Stimulated activated CD4-positive, alpha-beta T cell treated with anti-CD3 and anti-CD28 coated beads, Interleukin-12 subunit alpha, Interleukin-12 subunit beta, amount 100 ng/mL, for 48 hours (primary cell): ENCODE measurements at places on chromosomes 3 and 15.
A peak's percentile ranks its signal among the peaks of the same experiment; 100 is the strongest.

- DNase-seq: no peak
Observed at GRCh38 chr3:70982700-70983140, 600.8 kb downstream of the FOXP1 start.

GRCh38 chr15:34116620-34117019 is 14.7 kb downstream of the PGBD4 start:
- no peak for DNase-seq

DNA sequence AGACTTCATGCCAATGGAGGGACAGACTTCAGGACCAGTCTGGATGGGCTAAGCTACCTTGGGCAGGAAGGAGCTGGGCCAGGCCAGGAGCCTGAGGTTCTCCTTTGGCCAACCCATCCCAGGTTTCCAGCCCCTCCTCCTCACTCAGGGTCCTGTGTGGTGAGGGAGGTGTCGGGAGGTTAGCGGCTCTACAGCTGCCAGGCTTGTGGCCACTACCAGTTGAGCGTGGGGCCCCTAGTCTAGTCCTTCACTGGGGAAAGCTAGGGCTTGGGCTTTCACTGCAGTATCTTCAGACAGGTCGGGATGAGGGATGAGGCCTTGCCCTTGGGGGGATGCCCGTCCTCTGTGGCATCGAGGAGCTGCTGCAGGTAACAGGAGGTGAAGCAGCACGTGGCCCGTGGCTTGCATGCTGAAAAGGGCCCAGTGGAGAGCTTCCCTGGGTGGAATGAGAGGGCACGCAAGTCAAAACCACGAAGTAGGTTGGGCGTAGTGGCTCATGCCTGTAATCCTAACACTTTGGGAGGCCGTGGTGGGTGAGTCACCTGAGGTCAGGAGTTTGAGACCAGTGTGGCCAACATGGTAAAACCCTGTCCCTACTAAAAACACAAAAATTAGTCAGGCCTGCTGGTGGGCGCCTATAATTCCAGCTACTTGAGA is 8.5 kb upstream of the FANCD2 start:
- peak; percentile 61 for DNase-seq

GRCh38 chr3:45760878-45761711 is 35.2 kb downstream of the SLC6A20 start:
- peak; percentile 14 for DNase-seq

- no peak for DNase-seq
Observed at GRCh38 chr3:46365041-46365440, 5.7 kb upstream of the CCR5 start.

DNA sequence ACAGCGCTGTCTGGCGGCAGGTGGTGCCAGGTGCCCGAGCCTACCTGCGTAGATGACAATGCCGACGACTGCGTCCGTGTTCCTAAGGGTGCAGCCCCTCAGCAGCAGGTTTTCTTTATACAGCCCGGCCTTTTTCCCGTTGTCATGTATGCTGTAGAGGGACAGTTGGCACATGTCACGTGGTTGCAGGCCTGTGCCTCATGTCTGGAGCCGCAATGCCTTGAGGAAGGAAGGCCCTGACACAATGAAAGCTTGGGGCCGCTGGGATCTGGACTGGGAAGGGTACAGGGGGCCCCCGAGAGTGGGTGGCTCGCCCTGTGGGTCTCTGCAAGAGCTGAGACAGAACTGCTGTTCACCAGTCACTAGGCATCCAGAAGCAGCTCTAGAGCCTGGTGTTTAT is 136.0 kb downstream of the ATP10A start:
- no peak for DNase-seq

DNA sequence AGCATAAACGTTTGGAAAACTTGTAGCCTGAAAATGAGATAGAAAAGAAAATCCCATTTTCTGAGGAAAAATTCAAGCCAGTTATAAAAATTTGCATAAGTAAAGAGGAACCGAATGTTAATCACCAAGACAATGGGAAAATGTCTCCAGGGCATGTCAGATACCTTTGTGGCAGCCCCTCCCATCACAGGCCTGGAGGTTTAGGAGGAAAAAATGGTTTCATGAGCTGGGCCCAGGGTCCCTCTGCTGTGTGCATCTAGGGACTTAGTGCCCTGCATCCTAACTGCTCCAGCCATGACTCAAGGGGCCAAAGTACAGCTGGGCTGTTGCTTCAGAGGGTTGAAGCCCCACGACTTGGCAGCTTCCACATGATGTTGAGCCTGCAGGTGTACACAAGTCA is 153.1 kb downstream of the TAFA4 start:
- no peak for DNase-seq

DNA sequence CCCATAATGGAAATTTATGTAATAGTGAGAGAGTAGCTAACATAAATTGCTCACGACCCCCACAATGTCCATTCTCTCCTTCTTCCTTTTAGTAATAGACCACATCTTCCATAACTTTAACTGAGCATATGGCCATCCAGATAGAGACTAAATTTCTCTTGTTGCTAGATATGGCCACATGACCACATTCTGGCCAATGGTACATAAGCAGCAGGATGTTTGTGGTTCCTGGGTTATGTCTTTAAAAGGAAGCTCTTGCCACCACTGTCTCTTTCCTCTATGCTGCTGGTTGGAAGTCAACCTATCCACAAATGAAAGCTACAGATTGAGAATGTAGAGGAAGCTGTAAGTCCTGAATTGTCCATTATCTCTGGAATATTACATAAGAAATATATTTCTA is 59.7 kb upstream of the NPHP3 start:
- no peak for DNase-seq

DNA sequence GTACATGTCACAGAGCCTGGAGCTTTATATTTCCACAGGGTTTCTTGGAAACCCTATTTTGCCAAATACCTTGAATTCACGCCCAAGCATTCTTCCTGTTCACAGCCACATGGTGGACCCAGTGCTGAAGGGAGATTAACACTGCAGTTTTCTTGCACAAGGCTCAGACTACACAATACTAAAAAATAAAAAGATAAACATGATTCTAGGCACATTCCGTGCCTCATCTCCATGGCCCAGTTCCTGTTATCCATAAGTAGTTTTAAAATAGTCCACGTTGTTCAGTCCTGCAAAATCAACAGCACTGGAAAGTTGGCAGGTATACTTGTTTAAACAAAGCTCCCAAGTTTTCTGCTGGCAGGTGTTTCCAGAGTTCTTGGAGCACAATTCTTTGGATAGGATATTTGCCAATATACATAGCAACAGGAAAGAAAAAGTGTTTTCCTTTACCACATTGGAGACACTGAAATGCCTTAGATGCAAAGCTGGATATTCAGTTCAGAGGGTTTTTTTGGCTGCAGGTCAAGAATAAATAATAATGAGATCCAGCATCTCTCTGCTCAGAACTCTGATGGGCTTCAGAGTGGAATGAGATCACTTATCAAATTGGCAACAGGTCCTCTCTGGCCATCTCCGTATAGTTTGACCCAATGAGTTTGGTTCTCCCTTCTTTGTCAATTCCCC is 88.1 kb upstream of the TGFBR2 start:
- DNase-seq: no peak

DNA sequence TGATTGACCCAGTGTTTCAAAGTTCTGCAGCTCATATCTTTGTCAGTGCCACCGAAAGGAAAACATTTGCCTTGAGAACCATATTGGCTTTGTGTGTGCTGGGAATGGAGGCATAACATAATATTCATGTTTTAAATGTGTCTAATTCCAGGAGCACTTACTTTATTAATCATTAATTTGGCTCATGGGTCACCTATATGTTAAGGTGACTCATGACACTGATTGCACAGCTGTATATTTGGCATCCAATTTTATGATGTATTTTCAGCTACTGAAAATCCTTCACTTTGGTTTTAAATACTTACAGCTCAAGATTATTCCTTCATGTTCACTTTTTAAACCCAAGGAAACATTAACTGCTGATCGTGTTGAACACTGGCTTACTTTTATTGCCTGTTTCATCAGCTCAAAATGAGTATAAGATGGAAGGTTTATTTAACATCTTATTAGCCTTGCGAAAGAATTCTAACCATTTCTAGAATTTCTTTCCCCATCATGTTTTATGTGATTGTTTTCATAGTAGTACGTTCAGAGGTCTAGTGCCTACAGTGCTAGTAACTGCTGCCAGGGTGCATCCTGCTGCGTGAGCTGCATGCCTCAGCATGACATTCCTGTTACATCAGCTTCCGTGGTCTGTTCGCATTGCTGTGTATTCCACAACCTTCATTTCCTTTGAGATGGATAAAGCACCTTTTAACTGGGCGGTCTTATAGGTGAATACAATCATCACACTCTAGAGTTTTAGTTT is 63.7 kb downstream of the LRCH3 start:
- no peak for DNase-seq

GRCh38 chr15:45704329-45705249 is 69.8 kb downstream of the SQOR start:
- no peak for DNase-seq

DNA sequence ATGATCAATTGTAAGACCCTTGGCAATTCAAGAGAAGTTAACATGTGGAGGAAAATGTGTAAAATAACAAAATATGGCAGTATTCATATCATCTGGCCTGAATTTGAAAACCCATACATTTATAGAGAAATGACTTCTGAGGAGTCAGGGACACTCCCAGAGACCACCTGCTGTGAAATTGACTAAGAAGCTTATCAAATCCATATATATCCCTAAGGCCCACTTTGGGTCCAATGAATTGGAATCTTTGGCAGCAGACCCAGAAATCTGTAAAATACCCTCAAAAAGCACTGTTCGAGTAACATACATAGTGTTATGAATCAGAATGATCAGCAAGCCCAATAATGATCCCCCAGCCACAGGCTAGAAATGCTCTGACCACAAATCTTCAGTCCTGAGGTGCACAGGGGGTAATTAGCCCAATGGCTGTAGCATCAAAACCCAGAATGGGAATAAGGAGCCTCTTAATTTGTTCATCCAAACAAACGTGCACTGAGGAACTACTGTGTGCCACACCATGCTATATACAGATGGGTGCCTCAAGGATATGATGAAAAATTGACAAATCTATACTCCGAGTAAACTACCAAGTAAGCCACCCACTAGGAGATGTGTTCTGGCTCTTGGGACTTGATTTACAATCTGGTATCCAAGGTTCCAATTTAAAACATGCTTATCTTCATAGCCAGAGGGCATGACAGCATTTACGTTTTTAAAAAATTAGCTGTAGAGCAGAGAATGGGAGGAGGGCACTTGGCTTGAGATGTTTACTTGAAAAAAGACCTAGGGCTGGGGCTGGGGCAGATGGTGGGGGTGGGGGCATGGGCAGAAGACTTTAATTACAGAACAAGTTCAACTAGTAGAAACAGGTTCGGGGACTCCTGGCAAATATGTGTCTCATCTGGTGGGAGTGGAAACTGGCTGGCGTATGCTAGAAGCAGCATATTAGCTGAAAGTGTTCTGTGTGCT is 9.1 kb upstream of the ARHGEF3 start:
- no peak for DNase-seq

DNA sequence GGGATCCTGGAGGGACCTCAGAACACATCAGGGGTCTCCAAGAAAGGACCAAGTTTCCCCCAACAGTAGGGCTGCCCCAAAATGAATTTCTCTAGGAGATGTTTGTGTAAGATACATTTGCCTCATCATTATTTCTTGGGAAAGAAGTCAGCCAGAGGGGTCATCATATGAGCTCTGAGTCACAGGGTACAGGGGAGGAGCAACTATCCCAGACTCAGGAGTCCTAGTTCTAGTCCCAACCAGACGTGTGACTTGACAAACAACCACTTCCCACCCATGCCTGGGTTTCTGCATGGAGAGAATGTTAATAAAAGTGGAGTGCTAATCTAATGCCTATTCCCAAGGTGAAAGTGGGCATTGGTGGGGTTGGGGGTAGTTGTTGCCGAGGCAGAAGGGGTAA is 144.1 kb downstream of the ALDH1A2 start:
- DNase-seq: no peak
